ENCODE measurements at places on chromosomes 7 and 10. TPM values are rescaled to one million over a fixed set of nuclear protein-coding genes. Genes with fewer than 3 reads are reported as not detected.

Gene FAM241B
- total RNA-seq: 4.0 TPM

Gene SLC26A4
- total RNA-seq: 0.17 TPM

Gene FBXO24
- total RNA-seq: 0.17 TPM

Gene ACBD7
- total RNA-seq: 0.33 TPM

Gene CH25H
- total RNA-seq: not detected

Gene CAMK2B
- 0.35 TPM for total RNA-seq

Gene CFTR
- 0.50 TPM for total RNA-seq

Gene STARD3NL
- 23.9 TPM for total RNA-seq

Gene NUTM2E
- 0.16 TPM for total RNA-seq

Gene IFIT2
- total RNA-seq: 0.86 TPM

Gene NKX2-3
- not detected for total RNA-seq

Gene PLXNA4
- total RNA-seq: under 0.01 TPM

Gene BLNK
- total RNA-seq: 9.8 TPM

Gene VSTM2A
- total RNA-seq: not detected

Gene PDE6C
- total RNA-seq: not detected

Gene CALHM1
- total RNA-seq: not detected

Gene AGMO
- not detected for total RNA-seq

Gene LRIT1
- not detected for total RNA-seq

Gene ACHE
- total RNA-seq: 0.40 TPM

Gene C7orf33
- not detected for total RNA-seq

All from mammary epithelial cell (primary cell).